Hematopoietic multipotent progenitor cell treated with erythropoietin and hydrocortisone succinate and interleukin-3 and kit ligand, for 17 days (in vitro differentiated cells): ENCODE measurements at places on chromosomes 12 and 14.

- DNase-seq = peak; percentile 50
These were observed 1.9 kb downstream of the TOGARAM1 start for GRCh38 chr14:44963775-44964380.

- DNase-seq = peak; percentile 18
These were observed 81.1 kb downstream of the PELI2 start for GRCh38 chr14:56199095-56199981.

- DNase-seq = no peak
These were observed 6.1 kb upstream of the SLC35E3 start for GRCh38 chr12:68739891-68740290.

DNA sequence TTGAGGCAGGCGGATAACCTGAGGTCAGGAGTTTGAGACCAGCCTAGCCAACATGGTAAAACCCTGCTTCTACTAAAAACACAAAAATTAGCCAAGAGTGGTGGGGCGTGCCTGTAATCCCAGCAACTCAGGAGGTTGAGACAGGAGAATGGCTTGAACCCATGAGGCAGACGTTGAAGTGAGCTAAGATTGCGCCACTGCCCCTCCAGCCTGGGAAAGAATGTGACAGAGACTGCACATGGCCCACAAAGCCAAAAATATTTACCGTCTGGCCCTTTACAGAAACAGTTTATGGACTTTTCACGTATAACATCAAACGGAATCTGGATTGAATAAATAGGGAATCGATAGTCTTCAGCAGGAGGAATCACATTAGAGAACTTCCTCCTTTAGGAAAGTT is 3.5 kb downstream of the RSRC2 start:
- no peak for DNase-seq

- no peak for DNase-seq
These were observed 53.4 kb downstream of the METTL25 start for GRCh38 chr12:82411546-82412230.

DNA sequence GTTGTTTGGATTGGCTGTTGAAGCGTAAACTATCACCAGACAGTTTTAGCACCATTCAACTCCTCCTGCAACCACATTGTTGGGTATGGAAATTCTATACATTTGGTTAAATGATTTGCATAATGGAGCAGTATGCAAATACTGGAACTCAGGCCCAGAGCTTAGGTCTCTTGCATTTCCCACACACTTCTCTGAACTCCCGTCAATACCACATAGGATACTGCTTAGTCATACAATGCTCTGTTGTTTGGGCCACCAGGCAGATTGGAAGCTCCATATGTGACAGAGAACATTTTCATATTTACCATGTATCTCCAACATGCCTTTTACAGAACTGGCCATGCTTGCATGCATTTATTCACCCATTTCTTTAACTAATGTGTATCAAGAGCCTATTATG is 78.0 kb downstream of the IFNG start:
- no peak for DNase-seq
